ENCODE measurements at places on chromosomes 3 and 15. TPM values are rescaled to one million over a fixed set of nuclear protein-coding genes. Genes with fewer than 3 reads are reported as not detected.

DNA sequence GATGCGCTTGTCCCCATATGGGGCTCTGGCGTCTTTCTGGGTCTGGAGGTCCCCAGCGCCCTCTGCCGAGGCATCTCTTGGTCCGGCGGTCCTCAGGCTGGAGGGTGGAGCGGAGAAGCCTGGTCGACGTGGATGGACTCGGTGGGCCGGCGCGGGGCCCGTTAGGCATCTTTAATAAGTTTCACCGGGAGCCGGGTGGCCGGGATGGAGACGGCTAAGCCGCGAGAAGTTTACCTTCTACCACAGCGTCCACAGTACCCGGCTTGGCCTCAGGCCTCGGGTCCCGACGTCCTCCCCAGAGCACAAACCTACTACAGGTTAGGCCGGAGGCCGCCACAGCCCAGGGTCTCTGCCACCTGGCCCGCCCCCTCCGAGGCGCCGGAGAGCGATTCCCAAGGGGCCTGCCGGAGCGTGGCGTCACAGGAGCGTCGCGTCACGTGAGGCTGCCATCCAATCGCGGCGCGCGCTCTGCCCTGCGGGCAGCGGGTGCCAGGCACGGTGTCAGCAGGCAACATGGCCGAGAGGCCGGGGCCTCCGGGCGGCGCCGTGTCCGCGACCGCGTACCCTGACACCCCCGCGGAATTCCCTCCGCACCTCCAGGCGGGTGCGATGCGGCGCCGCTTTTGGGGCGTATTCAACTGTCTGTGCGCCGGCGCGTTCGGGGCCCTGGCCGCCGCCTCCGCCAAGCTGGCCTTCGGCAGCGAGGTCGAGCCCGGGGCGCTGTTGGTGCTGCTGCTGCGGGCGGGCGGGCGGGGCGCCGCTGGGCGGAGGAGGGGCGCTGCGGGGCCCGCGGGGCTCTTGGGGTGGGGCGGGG is at the start of gene TMEM42:
TSS of gene TMEM42 (plus strand) at position 501 of the 814 bp plus-strand sequence. CDS start at position 514, 13 bp downstream.
- peak; percentile 89 for DNase-seq
- peaks cover 12% of the 10 kb centered on the region for H3K36me3 ChIP-seq
- peak within 1 kb of the TSS; percentile 76 for H3K4me3 ChIP-seq
- H3K27ac ChIP-seq: peak within 1 kb of the TSS; percentile 81
- no peaks in the 10 kb centered on the region for H3K27me3 ChIP-seq

The XYLB gene
- total RNA-seq: 6.9 TPM

The SNURF gene
- total RNA-seq: 14.8 TPM

DNA sequence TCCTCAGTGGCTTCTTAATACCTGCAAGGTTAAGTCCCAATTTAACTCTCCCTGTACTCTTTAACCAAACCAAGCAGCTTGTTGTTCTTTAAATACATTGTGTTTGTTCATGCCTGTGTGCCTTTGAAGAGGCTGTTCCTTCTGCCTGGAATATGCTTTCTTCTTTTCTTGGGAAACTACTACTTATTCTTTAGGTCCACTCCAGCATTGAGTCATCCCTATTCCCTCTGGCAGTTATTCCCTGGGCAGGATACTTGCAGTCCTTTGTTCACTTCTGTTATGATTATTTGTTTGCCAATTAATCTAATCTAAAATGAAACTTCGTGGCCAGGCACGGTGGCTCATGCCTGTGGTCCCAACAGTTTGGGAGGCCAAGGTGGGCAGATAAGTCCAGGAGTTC is 139.3 kb downstream of the ZNF609 start:
- no peak overlapping the region for H3K4me3 ChIP-seq
- no peak for DNase-seq
- H3K27me3 ChIP-seq: no peaks in the 10 kb centered on the region
- H3K36me3 ChIP-seq: peaks cover 4% of the 10 kb centered on the region

The TMEM266 gene
- not detected for total RNA-seq

DNA sequence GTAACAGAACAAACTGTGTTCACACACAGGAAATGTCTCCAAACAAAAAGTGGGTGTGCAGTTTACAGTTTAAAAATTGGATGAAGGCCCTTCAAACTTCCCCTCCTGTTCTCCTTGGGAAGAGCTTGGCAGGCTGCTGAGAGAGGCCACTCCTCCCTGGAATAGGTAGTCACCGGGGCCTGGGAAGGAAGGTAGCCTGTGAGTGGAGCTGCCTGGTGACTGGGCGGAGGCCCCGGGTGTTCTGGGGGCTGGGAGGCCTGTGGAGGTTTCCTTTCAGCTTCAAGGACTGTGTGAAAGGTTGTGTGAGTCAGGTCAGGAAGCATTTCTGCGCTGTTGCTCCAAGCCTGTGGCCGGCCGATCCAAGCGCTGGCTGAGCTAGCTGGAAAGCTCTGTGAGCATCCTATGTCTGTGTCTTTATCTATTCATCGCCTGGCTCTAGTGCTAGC is 14.1 kb downstream of the SLCO3A1 start:
- no peak overlapping the region for H3K27ac ChIP-seq
- DNase-seq: no peak
- H3K4me1 ChIP-seq: peaks cover 66% of the 10 kb centered on the region
- H3K36me3 ChIP-seq: peaks cover 16% of the 10 kb centered on the region
- H3K4me3 ChIP-seq: no peak overlapping the region

The AGBL1 gene
- total RNA-seq: not detected

The MORC1 gene
- total RNA-seq: not detected

- no peaks in the 10 kb centered on the region for H3K4me1 ChIP-seq
- H3K36me3 ChIP-seq: no peaks in the 10 kb centered on the region
- no peak for DNase-seq
- H3K4me3 ChIP-seq: no peak overlapping the region
- peaks cover 23% of the 10 kb centered on the region for H3K27me3 ChIP-seq
- H3K27ac ChIP-seq: no peak overlapping the region
Observed at GRCh38 chr15:39211108-39211979, 369.5 kb upstream of the THBS1 start.

DNA sequence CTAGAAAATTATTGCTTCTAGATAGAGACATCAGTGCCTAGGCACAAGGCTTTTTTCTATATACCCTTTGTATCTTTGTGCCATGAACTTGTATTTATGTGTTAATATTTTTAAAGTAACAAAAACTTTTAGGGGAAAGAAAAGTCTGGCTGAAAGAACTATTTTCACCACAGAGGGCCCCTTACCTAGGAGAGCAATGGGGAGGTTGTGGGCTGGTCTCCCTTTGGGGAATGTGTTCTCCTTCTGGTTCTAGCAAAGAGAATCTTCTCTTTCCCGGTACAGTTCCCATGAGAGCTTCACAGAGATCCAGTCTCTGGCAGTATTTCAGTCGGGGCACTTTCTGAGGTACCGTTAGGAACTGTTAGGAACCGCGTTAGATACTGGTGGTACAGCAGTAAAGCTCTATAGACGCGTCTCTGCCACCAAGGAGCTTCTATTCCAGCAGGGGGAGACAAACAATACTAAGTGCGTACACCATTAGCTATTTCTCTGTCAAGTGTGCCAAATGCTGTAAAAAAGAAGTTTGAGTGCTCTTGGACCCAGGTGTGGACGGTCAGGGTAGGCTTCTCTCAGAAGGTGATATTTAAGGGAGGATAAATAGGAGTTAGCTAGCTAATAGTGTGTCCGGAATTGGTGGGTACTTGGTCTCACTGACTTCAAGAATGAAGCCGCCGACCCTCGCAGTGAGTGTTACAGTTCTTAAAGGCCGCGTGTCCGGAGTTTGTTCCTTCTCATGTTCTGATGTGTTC is 4.6 kb upstream of the EPB42 start:
- H3K36me3 ChIP-seq: no peaks in the 10 kb centered on the region
- peak; percentile 69 for DNase-seq
- peaks cover 24% of the 10 kb centered on the region for H3K27me3 ChIP-seq
- H3K27ac ChIP-seq: no peak overlapping the region
- H3K4me3 ChIP-seq: no peak overlapping the region

The RARRES1 gene
- total RNA-seq: not detected

- peaks cover 27% of the 10 kb centered on the region for H3K27me3 ChIP-seq
- no peaks in the 10 kb centered on the region for H3K36me3 ChIP-seq
- H3K4me3 ChIP-seq: no peak overlapping the region
- H3K4me1 ChIP-seq: no peaks in the 10 kb centered on the region
- H3K27ac ChIP-seq: no peak overlapping the region
Observed at GRCh38 chr3:150227839-150228238, 180.3 kb upstream of the TSC22D2 start.

GRCh38 chr15:30924353-30924752 is 20.6 kb downstream of the FAN1 start:
- H3K4me1 ChIP-seq: no peaks in the 10 kb centered on the region
- no peak for DNase-seq
- H3K4me3 ChIP-seq: no peak overlapping the region

The IQCF5 gene
- total RNA-seq: not detected

The TGM5 gene
- 1.1 TPM for total RNA-seq

- H3K36me3 ChIP-seq: no peaks in the 10 kb centered on the region
- no peak overlapping the region for H3K4me3 ChIP-seq
- DNase-seq: no peak
- peaks cover 29% of the 10 kb centered on the region for H3K4me1 ChIP-seq
- peaks cover 76% of the 10 kb centered on the region for H3K27me3 ChIP-seq
- H3K27ac ChIP-seq: no peak overlapping the region
Observed at GRCh38 chr3:127480196-127480954, 110.2 kb downstream of the TPRA1 start.

The POLQ gene
- 55.8 TPM for total RNA-seq

The B2M gene
- 7,161 TPM for total RNA-seq

The ADPRH gene
- 19.3 TPM for total RNA-seq

- H3K36me3 ChIP-seq: no peaks in the 10 kb centered on the region
- DNase-seq: no peak
- no peak overlapping the region for H3K27ac ChIP-seq
- H3K4me3 ChIP-seq: no peak overlapping the region
- H3K27me3 ChIP-seq: no peaks in the 10 kb centered on the region
Observed at GRCh38 chr3:133376810-133377209, 23.0 kb upstream of the BFSP2 start.

DNA sequence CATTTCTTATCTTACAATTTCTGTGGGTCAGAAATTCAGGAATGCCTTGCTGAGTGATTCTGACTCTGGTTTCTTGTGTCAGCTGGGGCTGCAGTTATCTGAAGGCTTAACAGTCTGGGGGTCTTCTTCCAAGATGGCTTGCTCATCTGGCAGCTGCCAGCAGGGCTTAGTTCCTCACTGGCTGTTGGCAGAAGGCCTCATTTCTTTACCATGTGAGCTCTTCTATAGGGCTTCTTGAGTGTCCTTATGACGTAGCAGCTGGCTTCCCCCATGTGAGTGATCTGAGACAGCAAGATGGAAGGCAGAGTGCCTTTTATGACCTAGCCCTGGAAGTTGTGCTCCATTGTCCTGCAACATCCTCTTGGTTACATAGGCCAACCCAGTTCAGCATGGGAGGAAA is 82.0 kb upstream of the PDZRN3 start:
- no peak for DNase-seq
- no peak overlapping the region for H3K27ac ChIP-seq
- no peak overlapping the region for H3K4me3 ChIP-seq
- no peaks in the 10 kb centered on the region for H3K27me3 ChIP-seq

- DNase-seq: no peak
- H3K36me3 ChIP-seq: peaks cover 13% of the 10 kb centered on the region
- H3K4me1 ChIP-seq: no peaks in the 10 kb centered on the region
- H3K27me3 ChIP-seq: no peaks in the 10 kb centered on the region
- no peak overlapping the region for H3K4me3 ChIP-seq
Observed at GRCh38 chr3:171364500-171364899, 95.7 kb downstream of the TNIK start.

DNA sequence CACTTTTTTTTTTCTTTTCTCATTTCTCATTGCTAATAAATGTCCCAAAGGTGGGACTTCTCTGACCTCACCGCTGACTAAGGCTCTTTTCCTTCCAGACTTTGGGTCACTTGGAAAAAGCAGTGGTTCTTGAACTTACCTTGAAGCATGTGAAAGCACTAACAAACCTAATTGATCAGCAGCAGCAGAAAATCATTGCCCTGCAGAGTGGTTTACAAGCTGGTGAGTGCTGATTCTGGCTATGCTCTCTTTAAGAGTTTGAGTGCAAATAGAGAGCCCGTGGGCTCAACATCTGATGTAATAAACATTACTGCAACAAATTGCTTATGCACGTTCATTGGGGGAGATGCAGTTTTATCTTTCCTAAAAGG is 2.0 kb downstream of the BHLHE40 start:
- no peak for DNase-seq
- peak overlapping the region; percentile 93 for H3K4me3 ChIP-seq
- H3K4me1 ChIP-seq: peaks cover 47% of the 10 kb centered on the region

The TMEM212 gene
- total RNA-seq: not detected

The RAB6B gene
- total RNA-seq: 1.0 TPM

GRCh38 chr3:147757866-147758265 is 348.7 kb downstream of the ZIC1 start:
- no peaks in the 10 kb centered on the region for H3K27me3 ChIP-seq
- H3K4me3 ChIP-seq: no peak overlapping the region
- no peaks in the 10 kb centered on the region for H3K36me3 ChIP-seq
- H3K27ac ChIP-seq: no peak overlapping the region
- no peak for DNase-seq

- H3K4me3 ChIP-seq: no peak overlapping the region
- no peak overlapping the region for H3K27ac ChIP-seq
- H3K4me1 ChIP-seq: no peaks in the 10 kb centered on the region
- DNase-seq: no peak
- peaks cover 25% of the 10 kb centered on the region for H3K27me3 ChIP-seq
Observed at GRCh38 chr15:61115679-61116078, 113.4 kb downstream of the RORA start.

GRCh38 chr3:168582503-168582902 is 486.8 kb upstream of the GOLIM4 start:
- no peak overlapping the region for H3K27ac ChIP-seq
- DNase-seq: no peak
- H3K27me3 ChIP-seq: no peaks in the 10 kb centered on the region
- H3K4me3 ChIP-seq: no peak overlapping the region

DNA sequence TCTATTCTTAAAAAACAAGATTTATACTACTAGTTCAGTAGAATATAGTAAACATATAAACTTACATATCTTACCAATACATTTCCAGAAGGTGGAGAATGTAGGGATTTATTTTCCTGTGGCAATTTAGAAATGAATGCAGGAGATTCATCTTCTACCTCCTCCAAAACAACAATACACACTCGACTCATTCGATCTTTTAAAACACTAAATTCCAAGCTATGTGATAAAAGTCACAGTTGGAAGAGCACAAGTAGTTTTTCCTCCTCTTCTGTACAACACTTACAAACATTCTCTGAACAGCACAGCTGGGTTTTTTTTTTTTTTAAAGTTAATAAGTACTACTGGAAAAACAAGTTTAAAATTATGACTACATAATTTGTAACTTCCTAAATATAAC is 1.4 kb downstream of the ANKRD28 start:
- DNase-seq: no peak
- H3K27ac ChIP-seq: peak overlapping the region; percentile 98
- peaks cover 41% of the 10 kb centered on the region for H3K36me3 ChIP-seq
- H3K4me3 ChIP-seq: peak overlapping the region; percentile 88

Data from activated CD8-positive, alpha-beta memory T cell treated with anti-CD3 and anti-CD28 coated beads, Interleukin-2, amount 10 ng/mL, durations not matched to agents 7 days and 5 days (primary cell).